ENCODE measurements at places on chromosomes 2 and 18. TPM values are rescaled to one million over a fixed set of nuclear protein-coding genes. Genes with fewer than 3 reads are reported as not detected.

GRCh38 chr18:5106730-5107129 is 90.3 kb downstream of the AKAIN1 start:
- no peak for DNase-seq

ZNF385B gene
- total RNA-seq = 1.7 TPM

GRCh38 chr2:10659898-10660568 is 29.7 kb downstream of the NOL10 start:
- no peak for DNase-seq

- DNase-seq = no peak
These were observed 79.9 kb downstream of the TMEM247 start for GRCh38 chr2:46559261-46559660.

GRCh38 chr18:73891572-73892421 is 255.8 kb downstream of the FBXO15 start:
- no peak for DNase-seq

- DNase-seq = no peak
These were observed 21.7 kb downstream of the BIN1 start for GRCh38 chr2:127085317-127085681.

DNA sequence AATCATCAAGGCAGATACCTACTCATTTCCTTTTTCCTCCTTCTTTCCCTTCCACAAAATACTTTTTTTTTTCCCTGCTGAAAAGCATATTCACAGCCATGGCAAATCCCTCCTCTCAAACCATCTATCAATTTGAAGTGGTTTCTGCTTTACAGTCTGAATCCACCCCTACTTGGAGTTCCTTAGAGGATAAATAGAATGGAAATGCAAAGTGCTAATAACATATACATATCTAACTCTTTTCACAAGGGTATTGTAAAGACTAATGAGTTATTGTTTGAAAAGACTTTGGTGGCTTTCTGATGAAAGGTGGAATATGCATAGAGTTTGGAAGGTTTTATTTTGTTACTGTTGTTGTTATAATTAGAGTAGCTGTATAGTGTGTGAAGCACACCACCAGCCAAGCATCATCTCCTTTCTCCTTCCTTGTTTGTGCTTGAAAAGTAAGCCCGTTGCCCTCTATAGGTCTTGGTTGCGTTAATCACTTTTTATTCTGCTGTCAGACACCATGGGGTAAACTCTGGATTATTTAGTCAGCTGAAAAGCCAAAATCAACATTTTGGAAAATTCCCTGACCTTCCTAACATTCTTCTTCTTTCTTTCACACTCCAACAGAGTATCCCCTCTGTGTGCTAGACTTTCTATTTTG is 2126.9 kb upstream of the CELF4 start:
- no peak for DNase-seq
